ENCODE measurements at places on chromosomes 3 and 15.

GRCh38 chr3:135878501-135878900 lies 87.0 kb upstream of the PPP2R3A start:
- DNase-seq = no peak

GRCh38 chr15:94910166-94910565 lies 678.8 kb downstream of the MCTP2 start:
- DNase-seq = no peak

- DNase-seq = no peak
Measured at GRCh38 chr3:139751789-139752188, 74.0 kb upstream of the NMNAT3 start.

DNA sequence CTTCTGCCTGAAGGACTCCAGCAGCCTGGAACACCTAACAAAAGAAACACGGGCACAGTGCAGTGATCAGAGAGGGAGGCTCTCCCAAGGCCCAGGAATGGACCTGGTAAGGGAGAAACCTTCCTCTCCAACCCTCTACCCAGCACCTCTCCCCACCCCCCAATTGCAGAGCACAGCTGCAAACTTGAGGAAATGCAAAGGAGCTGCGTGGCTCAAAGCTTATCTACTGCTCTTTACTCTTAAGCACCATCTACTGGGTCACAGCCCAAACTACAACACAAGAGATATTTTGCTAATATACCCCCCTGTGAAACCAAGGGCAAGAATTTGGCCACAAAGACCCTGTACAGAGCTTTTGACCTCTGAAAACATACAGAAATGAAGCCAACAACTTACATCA lies 328.3 kb downstream of the OXSM start:
- DNase-seq = no peak

DNA sequence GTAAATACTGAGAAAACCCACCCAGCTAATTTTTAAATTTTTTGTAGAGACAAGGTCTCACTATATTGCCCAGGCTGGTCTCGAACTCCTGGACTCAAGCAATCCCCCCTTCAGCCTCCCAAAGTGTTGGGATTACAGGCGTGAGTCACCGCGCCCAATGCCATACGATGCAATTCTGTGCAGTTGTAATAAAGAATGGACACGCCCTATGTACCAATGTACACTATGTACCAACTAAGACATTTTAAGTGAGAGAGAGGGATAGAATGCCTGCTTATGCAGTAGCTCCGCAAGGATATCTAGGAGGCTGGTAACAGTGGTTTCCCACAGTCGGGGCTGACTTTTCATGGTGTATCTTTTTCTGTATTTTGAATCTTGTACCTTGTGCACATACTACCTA lies 14.6 kb downstream of the ZNF710 start:
- DNase-seq = no peak

DNA sequence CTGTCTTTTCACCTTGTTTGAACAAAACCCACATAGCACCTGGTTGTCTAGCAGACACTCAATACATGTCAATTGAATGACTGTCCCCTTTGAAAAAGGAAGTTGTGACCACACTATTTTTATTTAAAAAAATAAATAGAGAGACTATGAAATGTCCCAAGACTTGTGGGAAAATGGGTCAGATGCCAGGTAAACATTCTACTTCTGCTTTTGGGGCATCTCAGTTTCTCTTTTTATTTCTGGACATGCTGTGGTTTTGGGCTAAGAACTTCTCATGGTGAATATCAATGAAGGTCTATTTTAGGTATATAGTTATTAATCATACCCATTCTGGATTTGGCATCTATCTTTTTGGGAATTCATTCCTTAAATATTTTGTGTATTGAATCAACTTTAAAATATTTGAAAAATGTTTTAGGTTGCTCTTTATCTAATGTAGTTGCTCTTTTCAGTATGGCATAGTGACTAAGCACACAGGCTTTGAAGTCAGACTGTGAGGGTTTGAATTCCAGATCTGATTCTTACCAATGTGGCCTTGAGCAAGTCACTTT lies 4.4 kb downstream of the TMEM45A start:
- no peak for DNase-seq

GRCh38 chr15:85690561-85691231 lies 104.0 kb downstream of the KLHL25 start:
- DNase-seq = peak; percentile 72

GRCh38 chr15:93049914-93050578 lies 39.0 kb downstream of the RGMA start:
- peak; percentile 25 for DNase-seq

GRCh38 chr15:52002351-52002750 lies 16.7 kb upstream of the MAPK6 start:
- no peak for DNase-seq

- DNase-seq = no peak
Measured at GRCh38 chr3:194584866-194585265, 48.4 kb downstream of the TMEM44 start.

- no peak for DNase-seq
Measured at GRCh38 chr3:188506446-188506845, 352.5 kb downstream of the LPP start.

DNA sequence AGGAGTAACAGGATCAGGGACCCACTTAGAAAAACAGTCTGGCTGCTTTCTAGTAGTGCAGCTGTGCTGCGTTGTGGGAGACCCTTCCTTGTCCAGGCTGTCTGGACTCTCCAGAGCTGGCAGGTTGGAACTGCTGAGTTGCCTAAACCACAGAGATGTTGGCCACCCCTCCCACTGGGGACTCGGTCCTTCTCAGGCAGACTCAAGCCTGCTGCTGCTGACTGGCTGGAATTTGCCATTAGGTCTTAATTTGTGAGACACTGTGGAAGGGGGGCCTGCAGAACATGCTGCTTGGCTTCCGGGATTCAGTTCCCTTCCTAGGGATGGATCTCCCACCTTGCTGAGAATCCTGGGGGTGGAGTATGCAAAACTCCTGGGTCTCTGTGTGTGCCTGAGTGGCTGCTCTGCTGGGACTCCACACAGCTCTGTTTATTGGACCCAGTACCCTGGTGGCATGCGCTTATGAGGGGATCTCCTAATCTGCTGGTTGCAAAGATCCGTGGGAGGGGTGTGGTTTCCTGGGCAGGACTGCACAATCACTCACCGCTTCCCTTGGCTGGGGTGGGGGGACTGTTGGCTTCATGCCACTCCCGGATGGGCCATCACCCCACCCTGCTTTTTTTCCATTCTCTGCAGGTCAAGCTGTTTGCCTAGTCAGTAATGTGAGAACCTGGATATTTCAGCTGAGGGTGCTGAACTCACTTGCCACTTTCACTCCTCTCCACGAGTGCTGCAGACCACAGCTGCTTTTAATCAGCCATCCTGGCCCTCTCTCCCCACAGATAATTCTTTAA lies 150.5 kb downstream of the CFAP20DC start:
- peak; percentile 24 for DNase-seq

GRCh38 chr15:93862791-93863190 lies 368.6 kb upstream of the MCTP2 start:
- no peak for DNase-seq

- DNase-seq = no peak
Measured at GRCh38 chr3:160719710-160720109, 36.3 kb upstream of the PPM1L start.

- no peak for DNase-seq
Measured at GRCh38 chr3:56121716-56122115, 346.6 kb downstream of the ERC2 start.

- no peak for DNase-seq
Measured at GRCh38 chr15:75178171-75178937, 23.3 kb upstream of the C15orf39 start.

GRCh38 chr3:7574435-7574834 lies 713.5 kb downstream of the GRM7 start:
- DNase-seq = no peak

DNA sequence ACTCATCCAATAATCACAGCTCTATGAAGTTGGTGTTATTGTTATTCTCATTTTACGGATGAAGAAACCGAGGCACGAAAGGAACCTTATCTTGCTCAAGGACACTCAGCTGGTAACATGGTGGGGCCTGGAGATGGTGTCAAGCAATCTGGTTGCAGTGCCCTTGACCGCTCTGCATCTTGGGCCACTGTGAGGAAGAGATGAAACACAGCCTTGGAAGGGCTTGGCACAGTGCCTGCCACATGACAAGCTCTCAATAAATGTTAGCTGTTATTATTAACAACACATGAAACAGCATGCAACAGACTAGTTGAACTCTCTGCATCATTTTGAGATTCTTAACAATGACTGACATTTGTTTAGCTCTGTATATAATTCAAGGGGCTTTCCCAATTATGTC lies 10.1 kb upstream of the ITGA11 start:
- no peak for DNase-seq

DNA sequence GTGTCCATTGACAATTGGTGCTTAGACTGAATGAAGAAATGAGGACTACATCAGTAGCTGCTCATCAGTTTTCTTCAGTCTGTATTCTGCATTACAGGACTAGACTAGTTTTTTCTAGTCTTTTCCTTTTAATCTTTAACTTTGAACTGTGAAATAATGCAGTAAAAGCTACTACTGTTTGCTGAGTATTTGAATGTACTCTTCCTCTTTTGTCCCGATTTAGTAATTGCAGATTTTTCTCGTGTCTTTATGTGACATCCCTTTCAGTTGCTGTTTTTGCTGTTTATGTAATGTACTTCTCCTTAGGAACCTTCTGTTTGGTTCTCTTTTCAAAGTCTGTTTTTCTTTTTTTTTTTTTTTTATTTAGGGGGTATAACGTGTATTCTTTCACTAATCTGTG lies 17.4 kb downstream of the MFSD1 start:
- no peak for DNase-seq

DNA sequence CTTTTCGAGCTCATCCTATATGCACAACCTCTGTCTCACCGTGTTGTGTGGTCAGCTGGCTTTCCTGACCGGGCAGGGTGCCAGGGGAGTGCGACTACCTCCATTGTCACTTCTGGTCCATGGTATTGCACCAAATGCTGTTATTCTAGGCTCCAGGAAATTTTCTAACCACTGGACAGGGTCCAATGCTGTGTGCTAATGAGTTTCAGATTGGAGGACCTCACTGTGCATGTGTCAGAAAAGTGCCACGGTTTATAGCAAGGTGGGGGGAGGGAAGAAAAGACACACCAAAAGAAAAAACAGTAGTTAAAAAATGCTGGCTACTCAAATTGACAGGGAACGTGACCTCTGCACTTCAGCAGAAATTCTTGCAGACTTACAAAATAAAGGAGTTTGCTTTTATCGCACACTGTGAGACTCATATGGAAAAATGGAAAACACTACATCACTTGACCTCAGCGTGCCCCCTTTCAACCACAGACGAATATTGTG lies 480.1 kb downstream of the FOXP1 start:
- no peak for DNase-seq

DNA sequence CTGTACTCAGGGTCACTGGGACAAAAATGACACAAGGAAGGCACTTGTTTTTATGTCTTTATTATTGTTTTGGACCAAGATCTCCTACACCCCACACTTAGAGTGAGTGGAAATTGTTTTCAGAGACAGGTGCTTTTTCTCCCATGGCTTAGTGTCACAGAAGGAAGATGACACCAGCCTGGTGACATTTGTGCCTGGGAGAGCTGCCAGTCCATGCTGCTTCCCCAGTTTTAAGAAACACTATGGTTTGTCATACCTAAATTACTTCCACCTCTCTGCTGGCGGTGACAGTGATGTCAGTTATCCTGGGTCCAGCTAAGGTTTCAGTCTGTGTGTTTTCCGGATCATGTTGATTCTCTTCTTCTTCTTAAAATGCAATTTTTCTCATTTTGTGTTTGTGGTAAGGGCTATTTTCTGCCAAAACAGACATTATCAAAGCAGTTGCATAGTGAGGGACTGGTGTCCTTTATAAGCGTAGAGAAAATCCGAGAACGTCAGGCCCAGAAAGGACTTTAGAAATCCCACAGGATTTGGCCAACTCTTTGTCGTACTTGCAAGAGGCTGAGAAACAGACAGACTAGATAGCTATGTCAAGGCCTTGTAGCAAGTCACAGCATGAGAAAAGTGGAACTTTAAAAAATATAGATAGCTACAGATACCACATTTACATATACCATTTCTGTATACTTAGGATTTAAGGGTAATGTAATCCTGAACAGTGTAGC lies 149.5 kb downstream of the TP63 start:
- no peak for DNase-seq

DNA sequence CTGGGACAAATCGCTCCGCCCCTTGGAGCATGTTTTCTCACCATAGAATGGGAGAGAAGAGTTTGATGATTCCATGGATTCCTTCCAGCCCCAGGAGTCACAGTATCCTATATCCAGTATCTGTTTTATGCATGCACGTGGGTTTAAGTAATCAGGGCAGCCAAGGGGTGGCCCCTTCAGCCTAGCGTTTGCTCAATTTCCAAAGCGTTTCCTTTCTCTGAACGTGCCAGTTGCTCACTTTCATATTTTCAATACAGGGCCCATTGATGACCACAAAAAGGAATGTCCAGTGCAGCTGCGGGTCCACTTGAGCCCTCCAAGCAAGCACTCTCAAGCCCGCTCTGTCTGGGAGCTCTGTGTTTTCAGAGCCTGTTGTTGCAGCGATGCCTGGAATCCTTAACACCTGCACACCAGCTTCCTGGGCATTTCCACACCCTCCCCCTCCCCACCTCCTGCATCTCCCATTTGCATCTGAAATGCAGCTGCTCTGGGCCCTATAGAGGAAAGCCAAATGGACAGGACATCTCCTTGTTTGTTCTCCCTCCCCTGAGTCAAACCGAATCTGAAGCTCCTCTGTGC lies 164.3 kb upstream of the LPP start:
- no peak for DNase-seq

GRCh38 chr3:32522682-32523081 lies 20.0 kb upstream of the CMTM6 start:
- DNase-seq = no peak

DNA sequence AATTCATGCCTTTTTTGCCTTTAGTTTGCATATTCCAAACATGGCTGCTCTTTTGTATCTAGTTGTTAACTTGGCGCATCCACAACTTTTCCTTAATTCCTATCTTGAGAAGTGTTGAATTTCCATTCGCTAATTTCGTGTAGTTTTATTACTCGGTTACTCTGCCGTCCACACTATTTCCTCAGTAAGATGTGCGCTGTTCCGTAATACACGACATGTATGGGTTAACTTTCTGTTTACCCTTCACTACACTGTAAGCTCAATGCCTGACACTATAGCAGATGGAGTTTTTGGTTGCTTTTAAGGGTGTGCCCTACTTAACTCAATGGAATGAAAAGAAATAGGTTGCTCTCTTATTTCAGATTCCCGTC lies 724 bp downstream of the RPSA start:
- no peak for DNase-seq

- DNase-seq = no peak
Measured at GRCh38 chr15:94494732-94495131, 263.4 kb downstream of the MCTP2 start.

DNA sequence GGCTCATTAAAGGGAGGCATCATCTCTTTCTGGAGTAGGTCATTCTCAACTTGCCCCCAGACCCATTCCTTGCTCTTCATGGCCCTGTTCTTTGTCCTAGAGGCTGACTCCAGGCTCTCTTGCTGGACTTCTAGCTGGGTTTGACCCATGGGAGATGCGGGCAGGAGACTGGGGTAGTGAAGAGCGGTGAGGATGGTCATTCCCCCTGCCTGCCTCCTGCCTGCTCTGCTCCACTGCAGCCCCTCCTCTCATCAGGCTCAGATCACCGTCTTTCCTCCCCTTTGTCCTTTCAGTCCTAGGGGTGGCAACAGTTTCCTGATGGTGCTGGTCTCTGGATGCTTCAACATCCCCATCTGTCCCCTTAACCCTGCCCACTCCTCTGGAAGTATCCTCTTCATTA lies 170.9 kb downstream of the ABHD5 start:
- DNase-seq = no peak
